ENCODE measurements at places on chromosomes 11 and 22.

DNA sequence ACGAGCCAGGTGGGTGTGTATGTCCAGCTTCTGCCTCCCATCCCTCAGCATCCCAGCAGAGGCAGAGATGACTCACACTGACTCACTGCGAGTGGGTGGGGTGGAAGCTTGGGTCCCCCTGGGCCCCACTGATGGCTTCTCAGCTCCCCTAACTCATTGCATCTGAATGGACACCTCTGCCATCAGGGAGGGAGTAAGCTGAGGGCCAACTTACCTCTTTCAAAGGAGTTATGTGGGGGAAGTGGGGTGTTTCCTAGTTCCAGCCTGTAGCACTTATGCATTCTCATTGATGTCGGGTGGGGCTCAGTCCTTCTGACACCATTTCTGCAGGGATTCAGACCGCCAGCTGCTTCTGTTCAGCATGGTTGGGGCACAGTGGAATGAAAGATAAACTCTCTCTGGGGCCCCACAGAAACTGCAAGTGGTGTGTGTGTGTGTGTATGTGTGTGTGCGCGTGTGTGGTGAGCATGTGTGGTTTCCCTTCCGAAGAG, 1425.8 kb downstream of the TBC1D22A start:
- no peak for DNase-seq

DNA sequence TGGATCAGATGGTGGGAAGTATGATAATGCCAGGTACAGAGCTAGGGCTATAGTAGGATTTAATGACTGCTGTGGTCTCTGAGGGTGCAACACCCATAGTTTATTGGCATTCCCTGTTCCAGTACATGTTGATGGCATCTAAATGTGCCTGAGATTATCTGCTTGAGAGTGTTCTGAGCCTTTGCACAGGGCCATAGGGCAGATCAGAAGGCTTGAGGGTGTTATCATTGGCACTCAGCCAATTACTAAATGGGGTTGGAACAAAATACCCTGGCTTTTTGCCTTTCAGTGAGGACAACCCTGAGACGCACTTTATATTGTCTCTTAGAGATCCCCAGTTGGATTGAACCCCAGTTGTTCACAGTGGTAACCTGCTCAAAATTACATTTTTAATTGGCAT, 6.7 kb downstream of the SLC5A12 start:
- DNase-seq = no peak

DNA sequence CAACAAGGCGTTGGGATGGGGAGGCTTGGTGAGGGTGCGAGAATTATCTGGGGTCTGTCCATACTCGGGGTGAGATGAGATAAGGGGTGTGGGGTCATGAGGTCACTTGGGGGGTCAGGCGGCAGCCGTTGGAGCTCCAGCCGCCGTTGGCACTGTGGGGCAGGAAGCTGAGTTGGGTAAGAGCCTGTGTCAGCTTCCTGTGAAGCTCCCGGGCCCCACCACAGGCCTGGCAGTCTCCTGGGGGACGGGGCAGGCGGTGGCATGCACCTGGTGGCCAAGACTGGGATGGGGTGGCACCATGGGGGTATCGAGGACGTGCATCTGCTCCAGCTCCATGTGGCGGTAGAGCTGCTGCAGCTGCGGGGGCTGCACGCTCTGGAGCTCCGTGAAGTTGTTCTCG, 7.1 kb upstream of the MYBPC3 start:
- no peak for DNase-seq

GRCh38 chr11:2301631-2302305, at the start of the genes C11orf21 and TSPAN32:
Gene C11orf21 (minus strand): TSS chr11:2301918. CDS start chr11:2301808, 110 bp downstream.
Gene TSPAN32 (plus strand): TSS chr11:2302013. CDS start chr11:2302150, 137 bp downstream.
- no peak for DNase-seq

- no peak for DNase-seq
Measured at GRCh38 chr11:32414925-32415324, 20.4 kb downstream of the WT1 start.

DNA sequence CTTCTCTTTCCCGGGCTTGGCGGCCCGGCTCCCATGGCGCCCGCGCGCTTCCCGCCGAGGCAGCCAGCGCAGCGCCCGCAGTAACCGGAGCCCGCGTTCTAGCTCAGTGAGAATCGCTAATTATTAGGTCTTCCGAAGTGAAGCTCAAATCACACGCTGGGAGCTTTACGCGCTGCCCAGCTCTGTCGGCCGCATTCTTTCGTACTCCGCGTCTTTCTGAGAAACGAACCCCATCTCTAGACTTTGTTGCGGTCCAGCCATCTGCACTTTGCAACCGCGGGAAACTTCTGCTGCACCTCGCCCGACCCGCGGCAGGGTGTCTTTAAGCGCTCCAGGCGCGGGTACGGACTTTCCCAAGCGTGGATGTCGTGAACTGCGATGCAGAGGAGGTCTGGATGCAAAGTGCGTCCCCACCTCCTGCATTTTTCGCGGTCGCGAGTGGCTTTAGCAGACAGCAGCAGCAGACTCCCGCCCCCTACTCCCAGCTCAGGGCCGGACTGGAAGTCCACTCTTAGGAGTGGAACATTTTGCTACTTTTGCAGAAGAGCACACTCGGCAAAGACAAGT, 6.0 kb upstream of the PAX6 start:
- DNase-seq = no peak

GRCh38 chr22:42801252-42802080, 55.6 kb downstream of the ARFGAP3 start:
- no peak for DNase-seq

DNA sequence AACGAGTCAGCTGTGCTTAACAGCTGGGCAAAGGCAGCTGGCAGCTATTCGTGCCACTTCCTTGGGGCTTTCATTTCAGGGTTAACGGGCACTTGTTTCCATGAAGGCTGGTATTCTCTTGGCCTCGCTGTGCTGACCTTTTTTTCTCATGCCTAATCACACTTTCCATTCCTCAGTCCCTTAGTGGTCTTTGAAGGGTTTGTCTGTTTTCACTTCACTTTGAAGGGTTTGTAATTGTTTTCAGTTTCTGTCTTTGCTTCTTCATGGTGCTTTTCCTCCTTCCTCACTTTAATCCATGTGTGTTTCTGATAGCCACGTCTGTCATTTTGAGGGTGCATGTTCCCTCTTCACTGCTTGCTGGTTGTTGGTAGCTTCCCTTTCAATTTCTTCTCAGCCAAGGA, 24.6 kb downstream of the PPIL2 start:
- DNase-seq = no peak

DNA sequence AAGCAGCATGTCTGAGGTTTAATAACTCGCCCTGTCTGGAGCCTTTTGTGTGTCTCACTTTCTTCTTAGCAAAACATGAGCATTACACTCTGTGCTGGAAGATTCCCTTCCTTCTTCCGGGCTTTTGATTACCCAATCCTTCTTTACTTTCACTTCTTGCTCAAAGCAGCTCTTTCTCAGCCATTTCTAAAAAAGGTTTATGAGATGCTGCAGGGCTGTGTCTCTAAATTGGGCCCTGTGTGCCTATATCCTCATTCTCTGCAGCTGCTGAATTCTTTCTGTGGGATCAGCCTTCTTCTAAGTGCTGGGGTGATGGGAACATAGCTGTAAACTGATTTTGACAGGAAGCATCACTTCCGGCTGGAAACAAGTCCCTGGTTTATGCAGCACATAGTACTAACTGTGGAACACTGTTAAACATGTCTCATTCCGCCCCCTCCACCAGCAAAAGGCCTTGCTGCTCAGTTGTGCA, 71.8 kb downstream of the PIWIL4 start:
- DNase-seq = no peak

- DNase-seq = no peak
Measured at GRCh38 chr22:38214302-38215056, 12.7 kb downstream of the MAFF start.

GRCh38 chr22:49415151-49415951, 412.3 kb downstream of the BRD1 start:
- DNase-seq = no peak

GRCh38 chr11:17633279-17633986, 85.9 kb upstream of the MYOD1 start:
- DNase-seq = no peak

DNA sequence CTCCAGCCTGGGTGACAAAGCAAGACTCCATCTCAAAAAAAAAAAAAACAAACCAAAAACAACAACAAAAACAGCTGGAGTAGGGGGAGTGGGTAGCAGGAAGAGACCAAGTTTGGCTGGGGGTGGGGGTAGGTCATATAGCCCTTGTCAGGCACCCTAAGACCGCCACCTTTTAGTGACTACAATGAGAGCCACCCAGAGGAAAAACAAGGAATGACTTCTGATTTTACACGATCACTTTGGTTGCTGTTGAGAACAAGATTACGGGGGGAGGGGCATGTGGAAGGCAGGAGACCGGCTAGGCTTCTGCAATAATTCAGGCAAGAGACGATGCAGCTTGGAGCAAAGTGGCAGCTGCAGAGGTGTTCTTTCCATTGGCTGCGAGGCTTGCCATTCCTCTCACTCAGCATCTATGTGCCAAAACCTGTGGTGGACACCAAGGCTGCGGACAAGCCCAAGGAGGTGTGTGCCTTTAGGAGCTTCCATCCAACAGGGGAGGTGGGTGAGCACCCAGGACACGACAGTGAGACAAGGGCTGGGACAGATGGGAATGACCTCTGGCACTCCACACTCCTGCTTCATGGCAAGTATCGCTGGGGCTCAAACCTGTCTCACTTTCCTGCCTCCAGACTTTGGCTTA, 1.7 kb downstream of the RPS19BP1 start:
- DNase-seq = peak; percentile 24

- DNase-seq = no peak
Measured at GRCh38 chr11:69145050-69145380, 10.7 kb upstream of the SMIM38 start.

DNA sequence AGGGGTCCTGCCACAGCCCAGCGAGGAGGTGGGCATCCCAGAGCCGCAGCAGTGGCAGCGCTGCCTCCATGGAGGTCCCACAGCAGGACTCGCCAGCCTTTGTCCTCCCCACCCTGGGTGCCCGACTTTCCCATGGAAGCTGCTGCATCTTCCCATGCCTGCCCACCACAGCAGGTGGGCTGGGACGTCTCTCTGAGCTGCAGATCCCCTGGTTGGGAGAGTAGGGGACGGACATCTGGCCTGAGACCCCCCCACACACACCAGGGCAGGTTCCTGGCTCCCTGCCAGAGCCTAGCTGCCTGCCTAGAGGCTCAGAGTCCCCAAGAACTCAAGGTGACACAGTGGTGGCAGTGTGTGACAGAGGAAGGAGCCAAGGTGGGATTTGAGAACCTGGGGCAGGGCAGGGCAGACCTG, 21.5 kb upstream of the PRR5 start:
- DNase-seq = no peak

DNA sequence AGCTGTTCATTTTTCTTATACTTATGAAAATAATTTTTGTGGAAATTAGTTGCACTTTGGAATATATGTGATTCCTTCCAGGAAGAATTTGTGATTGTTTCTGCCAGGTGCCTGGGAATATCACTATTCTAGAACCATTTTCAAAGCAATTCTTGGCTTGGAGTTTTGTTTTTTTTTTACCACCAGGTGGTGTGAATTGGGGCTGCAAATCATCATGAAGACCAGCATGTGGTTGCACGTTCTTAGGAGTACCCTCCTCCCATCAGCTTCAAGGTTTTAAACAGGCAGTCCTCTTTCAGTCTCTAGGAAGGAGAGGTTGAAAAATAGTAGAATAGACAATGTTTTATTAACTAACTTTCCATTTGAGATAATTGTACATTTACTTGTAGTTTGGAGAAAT, 25.9 kb downstream of the USP47 start:
- DNase-seq = no peak

- no peak for DNase-seq
Measured at GRCh38 chr22:38040953-38041759, 16.0 kb upstream of the PICK1 start.

- no peak for DNase-seq
Measured at GRCh38 chr11:132289590-132290256, 919.3 kb downstream of the NTM start.

DNA sequence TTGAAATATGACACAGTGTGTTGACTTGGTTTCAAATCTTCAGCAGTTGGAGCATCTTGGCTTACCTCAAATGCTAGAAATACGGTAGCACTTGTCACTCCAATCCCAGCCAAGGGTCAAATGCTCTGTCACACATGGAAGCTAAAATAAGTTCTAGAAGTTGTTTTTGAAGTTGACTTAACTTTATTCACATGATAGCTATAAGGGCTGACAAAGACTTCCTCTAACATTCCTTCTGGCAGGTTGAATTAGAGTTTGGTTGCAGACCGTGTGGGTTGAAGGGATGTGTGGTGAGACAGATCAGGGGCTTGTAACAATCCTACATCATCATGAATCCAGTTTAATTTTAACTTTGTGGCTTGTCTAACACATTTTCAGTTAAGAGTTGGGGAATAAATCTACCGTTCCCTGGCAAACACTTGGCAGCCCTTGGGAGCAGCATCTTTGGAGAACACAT, 4.6 kb downstream of the SLN start:
- no peak for DNase-seq

DNA sequence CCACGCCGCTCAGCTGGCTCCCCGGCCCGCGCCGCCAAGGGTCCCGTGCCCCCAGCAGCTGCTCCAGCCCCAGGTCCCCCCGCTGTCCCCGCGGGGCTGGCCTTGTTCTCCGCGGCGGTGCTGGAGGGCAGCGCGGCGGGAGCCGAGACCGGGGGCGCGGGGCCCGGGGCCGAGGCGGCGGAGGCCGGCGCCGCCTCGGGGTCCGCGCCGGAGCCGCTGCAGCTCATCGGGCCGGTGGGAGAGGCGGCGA, 128 bp downstream of the TAF10 start:
- DNase-seq = no peak

DNA sequence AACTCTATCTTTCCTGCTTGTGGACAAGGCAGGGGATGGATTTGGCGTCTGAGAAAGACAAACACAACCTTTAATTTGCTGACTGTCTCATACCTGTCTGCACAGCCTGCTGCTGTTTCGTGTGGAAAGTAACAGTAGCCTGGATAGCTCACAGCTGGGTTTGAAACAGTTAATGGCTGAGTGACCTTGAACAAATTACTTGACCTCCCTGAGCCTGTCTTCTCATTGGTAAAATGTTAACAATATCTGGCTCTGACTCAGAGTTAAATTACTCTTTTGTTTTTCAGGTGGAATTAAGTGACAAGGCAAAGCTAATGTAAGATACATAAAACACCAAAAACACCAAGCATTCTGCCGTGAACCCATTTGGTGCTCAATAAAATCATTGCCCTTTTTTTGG, 41.1 kb upstream of the ADA2 start:
- no peak for DNase-seq

- DNase-seq = no peak
Measured at GRCh38 chr11:17554487-17554886, 7.4 kb downstream of the OTOG start.

DNA sequence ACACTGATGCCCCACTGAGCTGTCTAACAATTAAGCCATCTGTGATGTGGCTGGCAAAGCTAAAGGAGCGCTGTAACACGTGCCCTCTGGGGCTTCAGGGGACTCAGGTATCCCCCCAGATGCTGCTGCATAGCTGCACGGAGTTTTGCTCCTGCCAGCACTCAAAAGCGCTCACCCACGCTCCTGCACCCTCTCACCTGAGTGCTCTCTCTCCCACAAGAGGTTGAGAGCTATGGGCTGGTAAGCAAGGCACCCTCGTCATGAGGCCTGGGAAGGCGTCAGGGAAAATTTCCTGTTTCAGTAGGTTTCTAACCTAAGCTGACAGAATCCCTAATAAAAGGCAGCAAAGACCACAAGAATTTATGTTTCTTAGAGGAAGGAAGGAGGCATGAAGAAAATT, 850.3 kb downstream of the OPCML start:
- no peak for DNase-seq

- DNase-seq = peak; percentile 72
Measured at GRCh38 chr11:65150509-65151299, 16.4 kb upstream of the SYVN1 start.

- peak; percentile 1 for DNase-seq
Measured at GRCh38 chr11:81658722-81659121, 1074.9 kb downstream of the FAM181B start.
